AG04450 (cell line): ENCODE measurements at places on chromosomes 5 and 9.

DNA sequence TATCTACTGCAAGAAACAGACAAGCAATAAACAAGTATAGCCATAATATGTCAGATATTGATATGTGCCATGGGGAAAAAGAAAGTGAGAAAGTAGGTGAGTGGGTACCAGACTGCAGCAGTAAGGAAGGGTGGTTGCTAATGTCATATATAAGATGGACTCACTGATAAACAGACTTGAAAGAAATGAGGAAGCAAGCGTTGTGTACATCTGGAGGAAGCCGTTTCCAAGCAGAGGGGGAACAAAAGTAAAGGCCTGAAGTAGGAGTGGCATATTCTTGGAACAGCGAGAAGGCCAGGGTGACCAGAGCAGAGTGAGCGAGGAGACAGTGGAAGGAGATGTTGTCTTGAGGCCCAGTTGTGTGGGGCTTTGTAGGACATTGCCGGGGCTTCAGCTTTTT is 142.2 kb upstream of the MAP3K1 start:
- DNase-seq = no peak

DNA sequence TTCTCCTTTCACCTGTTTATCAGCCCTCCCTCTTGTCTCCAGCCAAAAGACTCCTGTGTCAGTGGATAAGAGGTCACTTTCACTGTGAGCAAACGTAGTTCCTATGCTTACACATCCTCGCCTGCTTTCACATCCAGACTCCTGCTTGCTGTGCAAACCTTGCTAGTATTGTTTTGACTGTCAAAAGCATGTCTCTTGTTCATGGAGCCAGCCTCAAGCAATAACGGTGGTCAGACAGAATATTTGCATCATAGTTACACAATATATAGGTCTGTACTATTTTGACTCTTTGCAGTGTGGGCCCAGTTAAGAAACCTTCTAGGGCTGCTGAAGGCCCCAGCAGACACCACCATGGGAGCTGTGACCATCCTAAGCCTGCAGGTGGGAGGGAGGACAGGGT is 420.0 kb downstream of the SEMA5A start:
- DNase-seq = no peak

- DNase-seq = no peak
Measured at GRCh38 chr5:100855937-100856430, 47.1 kb downstream of the ST8SIA4 start.

DNA sequence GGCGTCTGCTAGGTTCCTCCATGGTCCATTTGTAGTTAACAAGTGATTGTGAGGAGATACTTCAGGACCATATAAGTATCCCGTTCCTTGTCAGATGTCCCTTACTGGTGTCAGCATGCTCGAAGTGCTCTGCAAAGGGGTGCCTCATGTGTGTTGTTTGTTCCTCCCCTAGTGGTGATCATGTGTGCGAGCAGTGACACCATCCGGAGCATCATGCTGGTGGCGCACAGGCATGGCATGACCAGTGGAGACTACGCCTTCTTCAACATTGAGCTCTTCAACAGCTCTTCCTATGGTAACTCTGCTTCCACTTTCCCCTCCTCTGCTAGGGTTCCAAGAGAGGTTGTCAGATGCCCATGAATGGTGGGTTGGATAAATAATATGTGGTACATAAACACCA is 13.4 kb downstream of the NPR3 start:
- no peak for DNase-seq

GRCh38 chr5:107431998-107432397 is 238.7 kb downstream of the EFNA5 start:
- DNase-seq = no peak

DNA sequence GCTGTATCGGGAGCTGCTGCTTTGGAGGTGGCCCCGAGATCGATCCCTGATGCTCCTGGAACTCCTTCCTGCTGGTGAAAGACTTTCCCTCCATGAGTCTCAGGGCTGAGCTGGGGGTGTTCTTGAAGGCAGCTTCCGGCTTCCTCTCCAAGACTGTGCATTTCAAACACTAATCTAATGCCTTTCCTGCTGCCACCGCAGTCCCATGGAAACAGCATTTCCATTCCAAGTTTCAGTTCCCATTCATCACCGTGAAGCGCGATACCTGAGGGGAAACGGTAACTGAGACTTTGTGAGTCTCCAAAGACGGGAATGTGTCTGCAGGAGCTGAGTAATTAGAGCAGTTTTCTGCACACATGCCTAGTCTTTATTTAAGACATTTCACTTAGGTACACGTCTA is 230.1 kb downstream of the PAX5 start:
- no peak for DNase-seq

GRCh38 chr5:138470322-138471051 is 5.2 kb downstream of the EGR1 start:
- DNase-seq = peak; percentile 73

- no peak for DNase-seq
Measured at GRCh38 chr9:136961279-136962065, 9.4 kb downstream of the LCN12 start.
